ENCODE measurements at places on chromosomes 12 and 14. TPM values are rescaled to one million over a fixed set of nuclear protein-coding genes. Genes with fewer than 3 reads are reported as not detected.

The VRTN gene
- not detected for total RNA-seq

- DNase-seq = peak; percentile 32
These were observed at the start of gene CCDC184 for GRCh38 chr12:48183091-48183875. TSS of gene CCDC184 (plus strand) at chr12:48183644. CDS start at chr12:48184123, 479 bp downstream.

The RNASE4 gene
- total RNA-seq = 45.6 TPM

The FOXN4 gene
- total RNA-seq = not detected

DNA sequence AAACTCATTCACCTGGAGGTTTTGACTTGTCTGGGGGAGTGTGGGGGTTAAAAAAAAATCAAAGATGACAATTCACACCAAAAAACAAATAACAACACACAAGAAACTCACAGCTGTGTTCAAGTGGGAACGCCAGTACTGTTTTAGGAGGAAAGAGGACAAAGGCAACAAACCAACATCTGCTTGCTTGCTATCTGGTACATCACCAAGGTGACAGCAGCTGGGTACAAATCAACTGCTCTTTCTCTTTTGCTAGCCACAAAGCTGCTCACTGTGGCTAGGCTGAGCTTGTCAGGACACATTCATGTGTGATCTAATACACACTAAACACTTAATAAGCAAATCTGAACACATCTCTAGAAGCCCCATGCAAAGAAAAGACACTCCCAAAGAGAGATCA is 128.0 kb upstream of the RAP1B start:
- DNase-seq = no peak

- DNase-seq = no peak
These were observed 78.7 kb downstream of the KSR2 start for GRCh38 chr12:117890137-117890536.

DNA sequence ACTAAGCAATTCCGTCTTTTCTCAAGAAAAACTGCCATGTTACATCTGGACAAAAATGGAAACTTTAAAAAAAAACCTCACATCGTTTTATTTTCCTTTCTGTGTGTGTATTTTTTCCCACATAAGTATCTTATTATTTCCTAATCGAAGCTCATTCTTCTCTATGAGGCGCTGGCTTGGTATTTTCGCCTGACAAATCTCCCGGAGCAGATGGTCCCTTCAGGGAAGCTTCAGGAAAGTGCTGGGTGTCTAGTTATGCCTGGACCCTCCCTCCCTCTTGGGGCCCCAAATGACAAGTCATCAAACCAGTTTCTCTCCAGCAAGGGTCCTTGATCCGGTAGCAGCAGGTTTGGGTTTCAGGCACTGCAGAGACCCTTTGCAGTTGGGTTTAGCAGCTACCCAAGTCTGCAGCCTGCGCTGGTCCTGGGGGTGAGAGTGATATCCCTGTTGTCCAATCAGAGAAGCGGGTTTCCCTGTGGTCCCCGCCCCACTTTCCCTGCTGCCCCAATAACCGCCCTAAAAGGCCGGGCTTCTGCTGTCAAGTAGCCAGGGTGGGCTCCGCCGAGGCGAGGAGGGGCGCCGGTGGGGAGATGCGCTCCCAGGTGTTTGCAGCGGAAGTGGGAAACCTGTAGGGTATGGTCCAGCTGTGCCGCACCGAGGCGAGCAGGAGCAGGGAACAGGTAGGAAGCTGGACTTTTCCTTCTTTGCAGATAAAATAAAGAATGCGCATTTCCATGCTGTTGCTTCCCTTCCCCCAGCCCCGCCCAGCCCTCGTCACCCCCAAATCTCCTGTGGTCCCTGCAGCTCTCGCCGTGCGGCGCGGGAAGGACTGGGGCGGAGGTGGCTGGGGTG is at the start of gene CNTN1:
CNTN1 (plus strand) TSS at position 527 of the 852 bp plus-strand sequence.
- DNase-seq = peak; percentile 7

DNA sequence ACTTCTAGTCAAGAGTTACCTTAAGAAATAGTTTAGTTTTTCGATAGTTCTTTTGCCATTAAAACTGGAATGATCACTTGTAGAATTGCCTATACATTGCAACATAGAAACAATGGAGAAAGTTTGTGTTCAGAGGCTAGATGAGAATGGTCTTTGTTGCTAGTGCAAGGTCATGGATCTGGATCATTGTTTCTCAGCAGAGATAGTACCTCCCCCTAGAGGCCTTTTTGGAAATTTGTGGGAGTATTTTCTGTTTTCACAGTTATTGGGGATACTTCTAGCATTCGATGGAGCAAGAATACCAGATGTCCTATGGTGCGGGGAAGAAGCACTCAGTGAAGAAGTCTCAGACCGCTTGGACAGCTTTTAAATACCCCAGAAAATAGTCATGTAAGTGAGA is 138.8 kb upstream of the HMGA2 start:
- DNase-seq = no peak

GRCh38 chr12:16870845-16871244 is 264.9 kb upstream of the LMO3 start:
- DNase-seq = no peak

All from thoracic aorta (tissue), 2 donors.